ENCODE measurements at places on chromosomes 12 and 14.
A peak's percentile ranks its signal among the peaks of the same experiment; 100 is the strongest.

- no peak for DNase-seq
These were observed 11.3 kb downstream of the PRKCH start for GRCh38 chr14:61332658-61333029.

DNA sequence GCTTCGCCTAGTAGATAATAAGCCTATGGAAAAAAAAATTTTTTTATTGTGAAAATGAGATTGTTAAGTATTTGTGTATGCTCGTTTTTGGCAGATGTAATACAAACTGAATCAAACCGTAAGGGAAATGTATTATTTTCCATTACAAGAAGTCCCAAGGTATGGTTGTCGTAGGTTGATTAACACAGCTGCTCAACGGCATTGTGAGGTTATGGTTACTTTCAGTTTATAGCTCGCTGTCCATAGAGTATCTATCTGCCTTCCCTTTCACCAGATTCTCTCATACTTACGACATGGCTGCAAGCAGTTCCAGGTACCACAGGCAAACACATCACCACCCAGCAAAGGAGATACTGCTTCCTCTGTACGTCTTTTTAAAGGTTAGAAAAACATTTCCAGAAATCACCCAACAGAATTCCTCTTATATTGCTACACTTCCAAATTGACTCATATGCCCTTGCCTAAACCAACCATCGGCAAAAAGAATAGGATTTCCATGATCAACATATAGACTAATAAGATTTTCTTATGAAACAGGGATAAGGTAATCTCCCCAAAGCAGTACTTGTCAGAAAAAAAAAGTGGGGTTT lies 338.6 kb downstream of the SYT1 start:
- DNase-seq: no peak

DNA sequence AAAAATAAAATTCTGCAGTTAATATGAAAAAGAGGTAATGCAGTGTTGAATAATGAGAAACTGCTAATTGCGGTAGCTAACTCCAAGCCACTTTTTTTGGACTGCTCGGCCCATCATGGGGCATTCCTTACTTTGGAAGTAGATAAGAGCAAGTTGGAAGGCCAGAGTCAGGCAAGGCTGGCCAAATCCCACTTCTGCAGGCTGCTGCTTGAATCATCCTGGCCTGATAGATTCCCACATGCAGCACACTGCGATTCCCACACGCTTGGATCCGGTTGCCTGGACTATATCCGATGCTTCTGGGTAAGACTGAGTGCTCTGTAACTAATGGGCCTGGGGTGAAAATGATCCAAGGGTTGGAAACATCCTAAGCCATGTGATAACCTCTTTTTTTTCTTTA lies 10.6 kb downstream of the EIF2B2 start:
- no peak for DNase-seq

- no peak for DNase-seq
These were observed 257.3 kb upstream of the LRFN5 start for GRCh38 chr14:41349289-41349910.

- peak; percentile 41 for DNase-seq
These were observed 493.6 kb downstream of the PCNX1 start for GRCh38 chr14:71400871-71401321.

GRCh38 chr12:51846911-51847642 lies 1.4 kb downstream of the FIGNL2 start:
- no peak for DNase-seq

DNA sequence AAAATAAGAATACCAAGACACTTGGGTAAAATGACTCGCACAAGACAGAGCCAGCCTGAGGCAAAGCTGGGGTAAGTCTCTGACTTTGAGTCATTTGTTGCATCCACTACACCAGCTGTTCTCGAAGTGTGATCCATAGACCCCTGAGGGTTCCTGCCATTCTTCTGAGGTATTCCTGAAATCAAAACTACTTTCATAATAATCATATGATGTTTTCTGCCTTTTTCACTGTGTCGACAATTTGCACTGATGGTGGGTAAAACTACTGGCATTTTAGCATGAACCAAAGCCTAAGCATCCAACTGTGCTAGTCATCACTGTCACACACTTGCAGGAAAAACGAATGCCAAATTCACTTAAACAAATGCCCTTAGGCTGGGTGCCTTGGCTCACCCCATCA lies 135.5 kb upstream of the FUT8 start:
- no peak for DNase-seq

DNA sequence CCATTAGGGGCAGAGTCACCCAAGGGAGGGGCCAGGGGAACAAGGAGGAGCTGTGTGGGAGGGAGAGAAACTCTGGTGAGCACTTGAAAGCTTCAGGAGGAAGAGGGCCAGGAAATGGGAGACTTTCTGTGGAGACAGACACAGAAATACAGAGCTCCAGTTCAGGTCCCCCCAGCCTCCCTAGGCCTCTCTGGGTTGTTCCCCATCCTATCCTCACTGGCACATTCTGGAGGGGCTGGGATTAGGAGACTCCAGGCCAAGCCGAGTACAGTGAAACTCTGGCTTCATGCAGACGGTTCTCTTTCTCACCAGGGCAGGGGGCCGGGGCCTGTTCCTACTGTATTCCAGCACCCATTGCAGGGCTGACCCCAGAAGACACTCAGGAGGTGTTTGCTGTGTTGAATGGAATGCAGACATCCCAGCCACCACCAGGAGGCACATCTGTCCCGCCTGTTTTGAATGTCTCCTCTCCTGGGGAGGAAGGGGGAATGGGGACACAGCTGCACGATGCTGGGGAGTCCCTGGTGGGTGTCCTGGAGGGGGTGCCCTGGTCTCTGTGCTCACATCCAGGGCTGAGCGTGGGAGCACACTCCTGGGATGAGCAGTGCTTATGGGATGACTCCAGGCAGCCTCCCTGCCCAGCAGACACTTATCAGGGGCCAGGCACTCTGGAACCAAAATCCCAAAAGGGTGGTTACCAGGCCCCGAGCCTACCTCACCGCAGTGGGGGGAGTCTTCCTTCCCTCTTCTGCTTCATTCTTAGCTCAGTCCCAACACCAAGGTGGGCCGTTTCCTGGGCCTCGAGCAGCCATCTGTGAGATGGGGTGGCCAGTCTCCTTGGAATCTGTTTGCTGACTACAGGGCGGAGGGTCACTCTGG lies 5.5 kb upstream of the KRT84 start:
- DNase-seq: peak; percentile 45

DNA sequence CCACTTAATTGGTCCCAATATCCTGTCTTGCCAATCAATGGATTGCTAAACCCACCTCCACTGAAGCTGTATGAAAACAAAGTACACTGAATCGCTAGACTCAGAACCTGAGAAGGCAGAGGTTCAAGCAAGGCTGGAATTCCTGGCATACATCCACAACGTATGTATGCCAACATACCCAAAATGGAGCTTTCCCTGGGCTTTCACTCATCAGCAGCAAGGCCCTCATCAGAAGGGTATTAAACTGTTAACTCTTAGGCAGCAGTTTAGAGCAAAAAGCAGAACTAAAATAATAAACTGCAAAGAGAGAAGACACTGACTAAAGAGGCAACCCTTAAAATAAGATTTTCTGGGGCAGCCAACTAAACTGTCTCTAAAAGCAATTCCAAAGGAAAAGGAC lies 13.6 kb downstream of the MED13L start:
- no peak for DNase-seq

DNA sequence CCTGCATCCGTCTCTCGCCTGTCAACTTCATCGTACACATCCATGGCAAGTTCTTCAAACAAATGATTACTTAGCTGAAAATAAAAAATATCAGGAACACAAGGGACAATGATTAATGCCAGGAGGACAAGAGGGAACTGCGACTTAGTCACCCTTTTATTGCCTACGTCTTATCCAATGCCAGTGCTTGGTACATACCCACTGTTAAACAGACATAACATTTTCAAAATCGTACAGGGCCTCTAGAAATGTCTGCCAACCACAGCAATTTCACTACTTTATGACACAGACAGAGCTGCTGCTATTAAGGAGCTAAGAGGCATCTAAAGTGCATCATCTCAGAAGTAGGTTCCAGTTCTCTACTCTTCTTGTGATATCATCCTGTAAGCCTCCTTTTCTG lies 34.6 kb downstream of the GIT2 start:
- DNase-seq: no peak

DNA sequence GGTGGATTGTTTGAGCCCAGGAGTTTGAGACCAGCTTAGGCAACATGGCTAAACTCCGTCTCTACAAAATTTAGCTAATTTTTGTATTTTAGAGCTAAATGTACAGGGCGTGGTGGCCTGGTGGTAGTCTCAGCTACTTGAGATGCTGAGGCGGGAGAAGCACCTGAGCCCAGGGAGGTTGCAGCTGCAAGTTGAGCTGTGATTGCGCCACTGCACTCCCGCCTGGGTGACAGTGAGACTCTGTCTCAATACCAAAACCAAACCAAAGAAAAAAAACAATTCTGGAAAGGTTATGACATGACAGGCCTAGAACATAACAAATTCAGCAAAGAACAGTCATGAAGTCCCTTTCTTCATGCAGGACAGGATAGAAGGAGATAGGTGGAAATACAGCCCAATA lies 25.7 kb downstream of the WDR89 start:
- peak; percentile 36 for DNase-seq

- DNase-seq: no peak
These were observed 3.0 kb upstream of the PLEKHG6 start for GRCh38 chr12:6307529-6307928.

All from fibroblast of pulmonary artery (primary cell).